ENCODE measurements at places on chromosomes 5 and 9. TPM values are rescaled to one million over a fixed set of nuclear protein-coding genes. Genes with fewer than 3 reads are reported as not detected.

- DNase-seq = no peak
Observed at GRCh38 chr5:16082982-16083381, 96.6 kb downstream of the MARCHF11 start.

- no peak for DNase-seq
Observed at GRCh38 chr9:68480807-68481206, 59.9 kb downstream of the TMEM252 start.

- no peak for DNase-seq
Observed at GRCh38 chr9:91163444-91163772, 198.3 kb downstream of the AUH start.

- DNase-seq = no peak
Observed at GRCh38 chr5:56123531-56124243, 109.4 kb downstream of the ANKRD55 start.

GRCh38 chr5:27590503-27590902 lies 552.1 kb upstream of the CDH9 start:
- DNase-seq = no peak

DNA sequence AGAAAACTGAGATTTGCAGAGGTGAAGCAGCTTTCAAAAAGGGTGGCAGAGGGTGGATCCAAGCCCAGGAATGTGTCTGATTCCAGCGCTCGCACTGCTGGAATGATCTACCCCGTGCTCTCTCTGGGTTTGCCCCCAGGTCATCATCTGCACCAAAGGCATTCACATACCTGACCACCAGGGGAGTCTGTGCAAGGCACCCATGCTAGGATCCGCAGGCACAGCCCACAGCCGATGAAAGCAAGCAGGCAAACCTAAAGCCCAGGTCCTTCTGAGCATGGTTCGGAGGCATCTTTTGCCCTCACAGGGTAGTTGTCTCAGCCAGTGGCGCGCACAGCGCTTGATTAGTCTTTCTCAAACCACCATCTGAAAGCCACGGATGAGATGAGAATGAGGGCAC lies 56.6 kb downstream of the TEK start:
- DNase-seq = no peak

- no peak for DNase-seq
Observed at GRCh38 chr5:138024117-138024516, 8.8 kb downstream of the FAM13B start.

GRCh38 chr5:34748431-34748830 lies 90.5 kb upstream of the TTC23L start:
- DNase-seq = no peak

DNA sequence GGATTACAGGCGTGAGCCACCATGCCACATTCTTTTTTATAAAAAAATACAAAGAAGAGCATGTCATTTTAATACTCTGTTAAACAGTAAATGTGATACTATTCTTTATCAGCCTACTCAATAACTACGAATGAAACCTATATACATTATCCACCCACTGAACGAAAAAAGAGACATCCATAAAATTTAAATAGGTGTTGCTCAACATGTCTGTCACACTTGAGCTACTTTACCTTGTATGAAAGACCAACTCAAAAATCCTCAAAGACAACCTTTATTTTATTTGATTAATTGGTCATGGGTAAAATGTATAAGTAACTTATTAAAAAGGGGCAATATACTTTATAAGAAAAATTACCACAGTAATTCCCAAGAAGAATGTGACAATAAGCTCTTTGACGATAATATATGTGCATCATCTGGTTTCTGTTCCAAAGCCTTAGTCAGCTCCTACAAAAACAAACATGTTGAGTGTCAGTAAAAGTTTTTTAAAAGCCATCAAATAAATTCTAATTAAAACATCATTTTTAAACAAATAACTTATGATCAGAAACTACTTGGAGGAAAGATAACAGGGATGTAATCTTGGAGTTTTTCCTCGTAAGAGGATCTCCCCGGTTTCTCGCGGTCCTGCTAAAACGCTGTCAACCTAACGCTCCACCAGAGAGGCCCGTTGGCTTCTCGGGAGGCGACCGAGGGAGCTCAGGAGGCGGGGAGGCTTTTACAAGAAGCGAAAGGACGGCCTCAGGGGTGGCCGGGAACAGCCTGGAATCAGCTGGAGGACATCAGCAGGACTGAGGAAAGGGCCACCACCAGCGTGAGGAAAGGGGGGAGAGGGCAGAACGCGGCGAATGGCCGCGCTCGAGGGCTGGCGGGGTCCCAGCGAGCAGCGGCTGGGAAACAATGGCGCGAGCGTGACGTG lies 13.5 kb upstream of the ANKRD18B start:
- DNase-seq = peak; percentile 37

GRCh38 chr5:133247881-133248624 lies 196.2 kb downstream of the HSPA4 start:
- DNase-seq = no peak

GRCh38 chr9:37340961-37341360 lies 81.5 kb upstream of the GRHPR start:
- no peak for DNase-seq

- DNase-seq = no peak
Observed at GRCh38 chr5:173920024-173920753, 32.0 kb downstream of the CPEB4 start.

DNA sequence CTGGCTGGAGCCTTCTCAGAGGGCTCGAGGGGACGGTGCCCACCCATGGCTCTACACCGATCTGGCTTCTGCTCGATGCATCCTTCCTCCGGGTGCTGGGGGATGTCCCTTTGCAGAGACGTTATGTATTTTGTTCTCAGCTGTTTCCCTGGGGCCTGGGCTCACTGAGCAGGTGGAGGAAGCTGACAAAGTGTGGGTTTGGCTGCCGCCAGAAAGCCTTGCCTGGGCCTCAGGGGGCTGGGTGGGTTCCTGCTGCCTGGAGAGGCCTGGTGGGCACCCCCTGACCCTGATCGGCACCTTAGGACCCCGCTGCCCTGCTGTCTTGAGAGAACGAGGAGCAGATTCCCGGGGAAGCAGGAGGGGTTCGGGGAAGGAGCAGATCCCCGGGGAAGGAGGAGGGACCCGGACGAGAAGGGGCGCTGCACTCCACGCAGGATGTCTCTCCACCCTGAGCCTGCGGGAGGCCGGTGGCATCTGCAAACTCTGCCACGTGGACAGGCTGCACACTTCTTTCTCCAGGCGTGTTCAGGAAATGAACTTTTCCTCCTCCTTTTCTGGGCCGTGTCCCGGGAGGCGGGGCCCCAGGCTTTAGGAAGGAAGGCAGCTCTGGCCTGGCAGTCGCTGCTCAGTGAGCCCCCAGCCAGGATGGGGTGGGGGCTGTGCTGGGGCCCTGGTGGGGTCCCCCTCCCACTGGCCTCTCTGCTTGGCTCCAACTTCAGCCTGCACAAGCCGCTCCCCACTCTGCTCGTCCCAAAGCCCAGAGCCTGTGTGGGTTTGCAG lies 148.9 kb downstream of the RXRA start:
- DNase-seq = no peak

DNA sequence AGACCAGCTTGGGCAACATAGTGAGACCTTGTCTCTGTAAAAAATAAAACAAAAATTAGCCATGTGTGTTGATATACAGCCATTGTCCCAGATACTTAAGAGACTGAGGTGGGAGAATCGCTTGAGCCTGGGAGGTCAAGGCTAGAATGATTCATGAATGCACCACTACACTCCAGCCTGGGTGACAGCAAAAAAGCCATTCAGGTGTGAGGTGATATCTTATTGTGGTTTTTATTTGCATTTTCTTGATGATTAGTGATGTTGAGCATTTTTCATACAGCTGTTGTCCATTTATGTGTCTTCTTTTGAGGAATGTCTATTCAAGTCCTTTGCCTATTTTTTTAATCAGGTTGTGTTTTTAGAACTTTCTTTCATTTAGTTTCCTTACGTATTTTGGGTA lies 23.2 kb downstream of the MTAP start:
- no peak for DNase-seq

- DNase-seq = peak; percentile 51
Observed at GRCh38 chr5:58459146-58460001, 512 bp downstream of the PLK2 start.

DNA sequence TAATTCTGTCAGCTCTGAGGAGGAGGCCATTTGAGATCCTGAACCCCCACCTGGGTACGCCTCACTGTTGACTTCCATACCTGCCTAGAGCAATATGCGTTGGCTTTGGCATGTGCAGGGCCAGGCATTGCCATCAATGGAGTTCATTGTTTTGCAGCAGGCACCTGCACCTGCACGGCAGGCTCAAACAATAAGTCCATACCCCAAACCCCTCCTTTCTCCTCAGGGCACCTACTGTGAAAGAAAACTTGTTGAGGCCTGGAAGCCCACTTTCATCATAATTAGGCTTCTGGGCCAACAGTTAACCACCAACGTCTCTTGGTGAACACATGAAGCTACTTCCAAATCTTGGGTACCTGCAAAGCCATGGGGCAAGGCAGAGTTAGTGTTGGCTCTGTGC lies 238.7 kb downstream of the NFIB start:
- DNase-seq = no peak

DNA sequence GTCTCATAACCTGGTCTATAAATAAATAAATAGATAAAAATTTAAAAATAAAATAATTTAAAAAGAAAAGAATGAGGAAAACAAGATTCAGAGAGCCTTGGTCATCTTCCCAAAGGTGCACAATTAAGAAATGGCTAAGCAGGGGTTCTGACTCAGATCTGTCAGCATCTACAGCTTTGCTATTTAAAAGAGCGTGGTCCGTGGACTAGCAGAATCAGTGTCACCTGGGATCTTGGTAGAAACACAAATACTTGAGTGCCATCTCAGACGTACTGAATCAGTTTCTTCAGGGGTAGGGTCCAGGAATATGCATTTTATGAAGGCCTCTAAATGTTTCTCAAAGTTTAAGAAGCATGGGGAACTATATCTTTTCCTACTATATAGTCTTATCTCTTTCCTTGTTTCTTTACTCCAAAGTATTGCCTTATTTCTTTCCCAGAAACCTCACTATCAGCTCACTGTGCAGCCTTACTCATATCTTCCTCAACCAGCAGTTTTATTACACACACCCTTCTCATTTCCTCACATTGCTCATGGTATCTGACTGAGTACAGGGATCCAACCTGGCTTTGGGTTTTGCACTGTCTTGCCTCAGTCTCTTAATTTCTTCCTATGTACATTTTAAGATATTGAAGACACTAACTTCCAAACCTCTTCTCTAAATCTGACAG lies 58.6 kb downstream of the TMC1 start:
- no peak for DNase-seq

DNA sequence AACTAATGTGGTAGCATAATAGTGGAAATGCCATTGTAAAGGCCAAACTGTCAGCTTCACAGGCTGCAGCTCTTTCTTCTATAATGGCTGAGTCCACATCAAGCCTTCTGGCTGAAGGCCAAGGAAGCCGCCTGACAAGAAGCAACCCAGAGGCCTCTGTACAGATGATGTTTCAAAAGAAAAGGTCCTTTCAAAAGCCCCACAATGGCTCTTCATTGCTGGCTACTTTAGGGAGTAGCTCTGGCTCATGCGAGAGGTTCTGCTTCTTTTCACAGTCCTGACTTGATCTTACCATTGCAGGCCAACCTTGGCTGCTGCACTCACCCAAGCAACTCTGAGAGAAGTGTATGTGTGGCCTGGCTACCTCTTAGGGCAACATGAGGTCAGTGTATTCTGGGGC lies 54.5 kb upstream of the EQTN start:
- DNase-seq = no peak

GRCh38 chr5:149485655-149486615 lies 65.3 kb downstream of the CSNK1A1 start:
- no peak for DNase-seq

DNA sequence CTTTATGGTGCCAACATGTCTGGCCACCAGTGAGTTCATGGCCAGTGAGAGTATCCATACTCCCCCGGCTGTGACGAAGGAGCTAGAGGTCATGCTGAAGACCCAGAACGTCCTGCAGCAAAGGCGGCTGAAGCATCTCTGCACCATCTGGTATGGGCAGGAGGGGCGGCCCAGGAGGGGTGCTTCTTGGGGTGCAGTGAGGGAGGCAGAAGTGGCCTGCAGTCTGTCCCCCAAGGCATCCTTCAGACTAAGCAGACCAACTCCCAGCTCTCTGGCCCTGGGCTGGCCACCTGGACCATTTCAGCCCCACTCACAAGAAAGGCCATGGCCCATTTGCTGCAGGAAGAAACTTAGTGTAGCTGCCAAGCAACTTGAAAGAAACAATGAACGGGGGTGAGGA lies 11.0 kb downstream of the CCDC180 start:
- DNase-seq = no peak

GRCh38 chr9:72205513-72205912 lies 56.3 kb downstream of the GDA start:
- no peak for DNase-seq

DNA sequence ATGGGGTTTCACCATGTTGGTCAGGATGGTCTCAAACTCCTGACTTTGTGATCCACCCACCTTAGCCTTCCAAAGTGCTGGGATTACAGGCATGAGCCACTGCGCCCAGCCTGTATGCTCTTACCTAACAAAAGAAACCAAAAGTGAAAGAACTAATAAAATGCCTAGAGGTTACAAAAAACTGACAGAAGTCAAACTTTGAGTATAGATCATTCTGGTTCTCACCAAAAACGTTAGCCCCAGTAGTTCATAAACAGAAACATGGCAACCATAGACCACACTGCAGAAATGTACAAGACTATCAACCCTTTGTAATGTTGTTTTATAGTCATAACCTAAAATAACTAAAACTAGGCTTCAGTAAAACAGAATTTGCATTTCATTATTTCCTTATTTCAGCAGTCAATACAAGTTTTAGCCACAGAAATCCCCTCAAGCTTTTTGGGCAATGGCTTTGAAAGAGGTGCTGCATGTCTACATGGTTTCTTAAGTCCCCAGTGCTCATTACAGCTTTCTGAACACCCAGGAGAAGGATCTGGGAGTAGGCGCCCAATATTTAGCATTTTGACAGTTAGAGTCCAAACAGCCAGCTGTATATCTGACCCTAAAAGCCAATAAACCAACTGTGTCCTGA lies 72.5 kb downstream of the EPB41L4A start:
- no peak for DNase-seq

DNA sequence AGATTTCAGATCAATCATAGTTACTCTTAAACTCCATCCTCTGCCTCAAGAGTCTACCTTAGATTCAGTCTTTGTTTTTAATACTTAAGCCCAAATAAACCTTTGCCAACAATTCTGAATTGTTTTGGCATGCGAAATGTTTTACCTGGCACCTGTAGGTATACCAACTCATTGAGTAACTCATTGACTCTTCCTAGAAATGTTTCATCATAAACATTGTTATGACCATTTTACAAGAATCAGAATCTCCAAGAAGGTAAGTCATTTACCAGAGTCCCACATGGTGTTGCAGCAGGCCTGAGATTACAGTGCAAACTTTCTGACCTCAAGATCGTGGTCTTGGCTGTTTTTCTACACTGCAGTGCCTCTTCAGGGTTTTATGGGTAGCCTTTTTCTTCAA lies 750.4 kb downstream of the BRINP1 start:
- no peak for DNase-seq

GRCh38 chr9:107918749-107919148 lies 429.2 kb upstream of the KLF4 start:
- DNase-seq = no peak

GRCh38 chr9:33677506-33677809 lies 117.9 kb upstream of the PRSS3 start:
- no peak for DNase-seq

Gene PLAC8L1
- 0.96 TPM for total RNA-seq

Gene NR2F1-AS1
- not detected for total RNA-seq

Gene IFNE
- total RNA-seq = 0.15 TPM

Gene CARD6
- 1.8 TPM for total RNA-seq

Gene PPP1R26
- total RNA-seq = 0.84 TPM

Gene SPINK7
- total RNA-seq = not detected

Gene WDR38
- not detected for total RNA-seq

Gene ABITRAM
- total RNA-seq = 15.1 TPM

Gene TMEM174
- not detected for total RNA-seq

Gene SLC27A6
- not detected for total RNA-seq

Gene CARD19
- 43.2 TPM for total RNA-seq

Gene SOHLH1
- total RNA-seq = not detected

Gene CLINT1
- total RNA-seq = 72.3 TPM

Gene RLN2
- total RNA-seq = 1.9 TPM

Gene TEX48
- total RNA-seq = 0.86 TPM

Measured in CD8-positive, alpha-beta memory T cell (primary cell).